Inflammatory macrophage (primary cell): ENCODE measurements at places on chromosomes 13 and 19.

DNA sequence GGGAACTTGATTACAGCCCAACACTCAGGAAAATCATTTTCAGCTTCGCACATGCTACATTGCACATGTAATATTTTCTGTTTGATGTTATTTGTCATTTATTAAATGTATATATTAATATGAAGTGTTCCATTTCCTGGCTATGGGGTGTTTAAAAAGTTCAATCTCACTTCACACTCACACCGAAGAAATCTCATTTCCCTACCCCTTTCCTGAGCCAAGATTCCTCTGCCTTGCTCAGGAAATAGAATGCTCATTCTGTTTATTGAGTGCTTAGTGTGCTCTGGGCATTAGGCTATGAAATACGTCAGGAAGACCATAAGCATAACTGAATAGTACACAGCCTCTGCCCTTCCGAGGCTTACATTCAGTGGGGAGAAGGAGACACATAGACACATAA lies 331.9 kb upstream of the TSHZ3 start:
- no peak for DNase-seq

- DNase-seq, result no peak
Observed at GRCh38 chr13:49113526-49114286, 106.4 kb upstream of the MLNR start.

- DNase-seq, result peak; percentile 42
Observed at GRCh38 chr19:1028062-1028926, 1.9 kb downstream of the CNN2 start.

- peak; percentile 7 for DNase-seq
Observed at GRCh38 chr19:30666301-30666803, 294.2 kb downstream of the ZNF536 start.

GRCh38 chr13:65063753-65064152 lies 2166.4 kb downstream of the PCDH9 start:
- DNase-seq, result no peak

DNA sequence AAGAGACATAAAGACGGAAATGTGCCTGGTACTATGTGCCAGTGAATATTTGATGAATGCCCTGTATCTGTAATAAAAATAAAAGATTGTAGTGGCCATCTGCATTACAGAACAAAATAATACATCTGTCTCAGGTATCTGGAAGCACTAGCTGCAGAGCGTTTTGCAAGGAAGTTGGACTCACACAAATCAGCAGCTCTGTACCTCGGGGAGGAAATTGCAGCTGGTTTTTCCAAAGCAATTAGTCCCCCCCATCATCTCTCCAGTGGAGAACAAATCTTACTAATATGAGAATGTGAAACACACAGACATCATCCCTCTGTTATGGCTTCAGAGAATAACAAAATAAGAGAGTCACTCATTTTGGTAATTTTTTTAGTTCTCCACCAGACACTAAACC lies 245.3 kb downstream of the ITGBL1 start:
- no peak for DNase-seq

DNA sequence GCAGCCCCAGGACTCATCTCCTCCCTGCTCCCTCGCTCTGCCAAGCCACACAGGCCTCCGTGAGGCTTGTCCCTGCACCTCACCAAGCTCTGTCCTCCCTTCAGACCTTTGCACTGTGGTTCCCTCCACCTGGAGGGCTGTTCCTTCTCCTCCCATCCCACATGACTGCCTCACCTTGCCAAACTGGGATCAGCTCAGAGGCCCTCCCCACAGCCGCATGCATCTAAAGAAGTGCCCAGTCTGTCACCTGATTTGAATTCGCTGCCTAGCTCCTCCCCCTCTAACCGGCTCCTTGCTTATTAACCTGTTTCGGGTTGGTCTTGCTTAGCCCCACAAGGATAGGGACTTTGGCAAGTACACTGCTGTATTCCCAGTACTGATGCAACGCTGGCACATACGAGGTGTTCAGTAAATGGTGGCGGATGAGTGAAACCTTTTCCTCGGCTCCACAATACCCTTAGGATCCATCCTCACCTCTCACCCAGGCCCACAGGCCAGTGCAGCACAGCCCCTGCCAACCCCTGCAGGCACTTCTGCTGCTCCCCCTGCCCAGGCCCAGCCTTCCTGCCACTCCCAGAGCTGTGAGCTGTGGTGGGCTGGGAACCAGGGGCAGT lies 4.4 kb downstream of the AKT2 start:
- no peak for DNase-seq

DNA sequence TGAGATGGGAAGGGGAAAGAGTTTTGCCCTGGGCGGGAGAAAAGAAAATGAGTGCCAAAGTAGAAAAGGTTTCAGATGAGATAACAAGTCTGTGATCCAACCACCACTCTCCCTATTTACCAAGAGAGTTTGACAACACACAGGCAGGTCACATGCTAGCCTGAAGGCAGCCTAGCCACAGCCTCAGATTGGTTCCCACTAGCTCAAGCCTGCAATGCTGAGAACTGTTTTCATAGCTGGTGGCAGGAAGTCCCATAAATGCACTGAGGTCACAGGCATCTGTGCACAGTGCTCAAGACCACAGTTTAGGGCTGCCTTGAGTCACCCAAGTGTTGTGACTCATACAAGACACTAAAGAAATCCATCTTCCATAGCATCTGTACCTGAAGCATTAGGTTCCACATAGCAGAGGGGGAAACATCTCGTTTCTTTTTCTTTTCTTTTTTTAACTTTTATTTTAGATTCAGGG lies 18.5 kb upstream of the POP4 start:
- DNase-seq, result no peak

DNA sequence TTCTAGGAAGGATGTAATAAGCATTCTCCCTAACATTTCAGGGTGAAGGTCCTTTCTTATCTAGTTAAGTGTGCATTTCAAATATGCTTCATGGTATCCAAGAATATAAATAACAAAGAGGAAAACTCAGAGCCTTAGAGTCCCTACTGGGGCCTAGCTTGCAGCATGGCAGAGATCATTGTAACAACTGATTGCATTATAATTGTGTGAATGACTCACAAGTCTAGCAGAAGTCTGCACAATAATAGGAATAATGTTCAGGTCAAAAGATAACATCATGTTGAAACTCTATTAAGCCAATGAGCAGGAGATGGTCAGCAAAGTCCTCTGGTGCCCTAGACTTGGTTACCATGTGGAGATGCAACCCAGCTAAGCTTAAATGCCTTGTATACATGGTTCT lies 3.4 kb downstream of the POSTN start:
- DNase-seq, result no peak

DNA sequence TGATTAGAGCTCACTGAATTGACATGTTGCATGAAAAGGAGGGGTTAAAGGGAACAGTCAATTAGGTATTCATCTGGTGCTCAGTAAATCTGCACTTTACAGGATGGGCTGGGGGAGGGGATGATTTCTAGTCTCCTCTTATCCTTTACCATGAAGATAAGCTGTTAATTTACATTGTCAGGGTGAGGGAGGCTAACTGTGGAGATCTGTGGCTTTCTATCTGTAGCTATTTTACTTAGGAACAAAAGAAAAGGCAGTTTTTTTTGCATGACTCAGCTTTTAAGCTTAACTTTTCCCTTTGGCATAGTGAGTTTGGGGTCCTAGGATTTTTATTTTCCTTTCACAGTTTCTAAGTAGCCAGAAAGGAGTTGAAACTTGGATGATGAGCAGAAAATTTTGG lies 253.3 kb downstream of the LMO7 start:
- DNase-seq, result no peak

GRCh38 chr13:74090869-74091605 lies 43.2 kb downstream of the KLF12 start:
- no peak for DNase-seq

GRCh38 chr13:42495751-42496150 lies 78.2 kb upstream of the TNFSF11 start:
- DNase-seq, result no peak

DNA sequence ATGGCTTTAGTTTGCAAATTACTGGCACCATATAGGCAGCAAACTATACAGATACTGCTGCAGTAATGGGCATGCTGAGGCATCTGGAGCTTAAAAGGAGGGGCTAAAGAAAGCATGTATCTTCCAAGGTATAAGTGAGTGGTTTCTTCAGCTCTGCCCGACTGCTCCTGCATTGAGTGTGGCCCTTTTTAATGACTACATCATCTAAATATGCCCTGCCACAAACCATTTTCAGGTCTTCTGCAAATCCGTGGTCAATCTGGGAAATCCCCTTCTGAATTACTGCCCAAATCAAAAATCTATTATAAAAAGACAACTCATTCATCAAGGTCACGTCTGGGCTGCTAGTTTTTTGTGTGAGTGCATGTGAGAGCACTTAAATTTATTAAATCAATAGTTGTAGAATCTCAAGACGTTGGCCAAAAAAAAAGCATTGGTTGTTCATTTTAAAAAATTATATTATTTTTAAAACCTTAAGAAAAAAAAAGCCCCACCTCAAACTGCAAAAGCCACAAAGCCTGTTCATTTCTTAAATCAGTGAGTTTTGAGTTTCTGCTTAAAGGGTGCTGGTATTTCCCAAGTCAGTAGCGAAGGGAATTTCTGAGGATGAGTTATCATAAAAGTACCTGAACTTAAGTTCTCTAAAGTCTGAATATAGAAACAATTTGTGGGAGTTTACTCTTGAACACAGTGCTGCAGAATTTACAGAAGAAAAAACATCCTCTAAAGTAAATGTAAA lies 16.3 kb downstream of the LCP1 start:
- DNase-seq, result no peak

DNA sequence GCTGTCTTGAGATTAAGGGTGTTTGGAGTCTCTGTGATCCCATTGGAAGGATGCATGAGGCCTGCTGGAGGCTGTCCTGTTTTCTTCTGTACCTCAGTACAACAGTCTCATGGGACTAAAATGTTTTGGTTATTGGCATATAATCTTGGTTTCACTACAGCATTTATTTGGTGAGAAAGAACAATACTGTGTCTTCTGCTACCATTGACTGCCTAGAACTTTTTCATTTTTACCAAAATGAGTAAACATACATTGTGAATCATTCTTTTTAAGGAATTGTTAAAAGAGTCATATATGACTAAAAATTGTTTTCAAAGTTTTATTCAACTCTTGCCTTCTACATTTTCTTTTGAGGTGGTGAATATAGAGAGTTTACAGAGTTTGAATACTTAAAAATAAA lies 459.8 kb downstream of the GPC6 start:
- no peak for DNase-seq

DNA sequence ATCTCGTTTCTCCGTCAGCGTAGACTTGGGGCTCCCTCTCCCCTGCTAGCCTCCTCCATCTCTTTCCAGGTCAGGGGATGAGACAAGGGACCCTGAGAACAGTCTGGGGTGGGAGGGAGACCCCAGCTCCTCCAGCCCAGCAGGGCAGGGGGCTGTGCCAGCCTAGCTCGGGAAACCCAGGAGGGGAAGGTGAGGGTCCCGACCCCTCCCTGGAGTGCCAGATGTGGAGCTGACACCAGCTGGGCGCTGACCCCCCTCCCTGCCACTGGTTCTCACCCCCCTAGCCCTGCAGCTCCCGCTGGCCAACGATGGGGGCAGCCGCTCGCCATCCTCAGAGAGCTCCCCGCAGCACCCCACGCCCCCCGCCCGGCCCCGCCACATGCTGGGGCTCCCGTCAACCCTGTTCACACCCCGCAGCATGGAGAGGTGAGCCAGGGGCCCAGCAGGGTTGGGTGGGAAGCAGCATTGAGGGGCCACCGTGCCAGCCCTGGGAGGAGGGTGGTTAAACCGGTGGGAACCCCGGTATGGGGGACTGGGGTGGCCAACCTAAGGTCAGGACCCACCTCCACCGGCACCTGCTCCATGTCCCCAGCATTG lies 5.1 kb upstream of the TGFBR3L start:
- no peak for DNase-seq

- peak; percentile 49 for DNase-seq
Observed at GRCh38 chr13:108368250-108368905, 98.9 kb downstream of the TNFSF13B start.

- DNase-seq, result no peak
Observed at GRCh38 chr13:59274958-59275727, 888.6 kb downstream of the DIAPH3 start.

DNA sequence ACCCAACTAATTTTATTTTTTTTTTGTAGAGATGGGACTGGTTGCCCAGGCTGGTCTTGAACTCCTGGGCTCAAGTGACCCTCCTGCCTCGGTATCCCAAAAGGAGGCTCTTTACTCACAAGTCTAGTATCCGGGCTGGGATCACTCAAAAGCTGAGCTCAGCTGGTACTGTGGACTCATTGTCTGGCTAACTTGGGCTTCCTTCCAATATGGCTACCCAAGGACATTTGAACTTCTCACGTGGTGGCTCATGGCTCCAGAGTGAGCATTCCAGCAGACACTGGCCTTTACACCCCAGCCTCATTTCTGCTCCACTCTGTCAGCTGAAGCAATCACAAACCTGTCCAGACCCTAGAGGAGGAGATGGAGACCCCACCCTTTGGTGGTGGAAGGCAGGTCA lies 28.9 kb downstream of the HPN start:
- no peak for DNase-seq

DNA sequence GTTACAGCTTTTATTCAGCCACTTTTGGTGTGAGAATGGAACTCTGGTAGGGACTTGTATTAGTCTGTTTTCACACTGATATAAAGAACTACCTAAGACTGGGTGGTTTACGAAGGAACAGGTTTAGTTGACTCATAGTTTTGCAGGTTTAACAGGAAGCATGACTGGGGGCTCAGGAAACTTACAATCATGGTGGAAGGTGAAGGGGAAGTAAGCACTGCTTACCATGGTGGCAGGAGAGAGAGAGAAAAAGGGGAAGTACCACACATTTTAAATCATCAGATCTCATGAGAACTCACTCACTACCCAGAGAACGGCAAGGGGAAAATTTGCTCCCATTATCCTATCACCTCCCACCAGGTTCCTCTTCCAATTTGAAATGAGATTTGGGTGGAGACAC lies 942.2 kb downstream of the PCDH17 start:
- peak; percentile 5 for DNase-seq

DNA sequence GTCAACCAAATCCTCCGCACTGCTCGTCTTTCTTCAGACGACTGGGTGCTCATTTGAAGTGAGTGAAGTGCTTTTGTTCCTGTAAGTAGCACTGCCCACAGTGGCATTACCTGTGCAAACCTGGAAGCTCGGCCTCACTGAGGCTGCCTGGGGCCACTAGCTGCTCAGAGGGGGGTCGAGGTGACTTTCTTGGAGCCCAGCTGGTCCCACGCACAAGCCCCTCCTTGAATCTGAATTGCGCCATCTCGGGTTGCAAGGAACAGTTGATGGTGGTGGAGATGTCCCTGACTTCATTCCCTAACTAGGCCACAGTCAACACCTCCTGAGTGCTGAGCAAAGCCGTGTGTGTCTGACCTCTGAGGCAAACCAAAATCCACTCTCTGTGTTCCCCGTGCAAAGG lies 79.3 kb upstream of the GPR183 start:
- no peak for DNase-seq

DNA sequence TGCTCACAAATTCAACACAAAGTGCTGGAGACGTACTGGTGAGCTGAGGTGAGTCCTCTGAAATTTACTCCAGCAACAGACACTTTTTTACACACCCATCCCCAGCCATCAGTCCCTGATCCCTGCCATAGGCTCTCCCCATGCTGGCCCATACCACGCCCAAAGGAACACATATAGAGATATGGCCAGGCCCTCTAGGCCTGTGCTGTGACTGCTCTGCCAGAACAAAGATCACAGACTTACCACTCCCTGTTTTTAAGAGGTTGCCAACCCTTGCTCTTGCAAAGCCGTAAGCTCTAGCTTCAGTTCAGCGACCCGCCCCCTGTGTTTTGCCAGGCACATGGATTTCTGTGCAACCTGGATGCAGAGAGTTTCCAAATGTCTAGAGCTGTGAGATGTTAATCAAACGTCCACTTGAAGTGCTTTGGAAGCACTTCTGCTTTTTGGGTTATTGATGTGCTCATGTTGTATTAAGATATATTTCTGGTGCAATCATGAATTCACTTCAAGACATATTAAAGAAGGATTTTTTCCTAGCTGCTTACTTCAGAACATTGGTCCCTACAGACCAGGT lies 59.7 kb downstream of the DLEU7 start:
- DNase-seq, result no peak

- peak; percentile 37 for DNase-seq
Observed at GRCh38 chr19:1000095-1000494, at the start of gene GRIN3B. Gene GRIN3B, plus strand, starts transcription at chr19:1000419. Its CDS starts 19 bp downstream, at chr19:1000438.
